ENCODE measurements at places on chromosomes 12 and 14. TPM values are rescaled to one million over a fixed set of nuclear protein-coding genes. Genes with fewer than 3 reads are reported as not detected.

- no peak for DNase-seq
Observed at GRCh38 chr14:69152902-69153151, at the start of gene DCAF5. Gene DCAF5 (minus strand): TSS chr14:69153119. CDS start chr14:69152978, 141 bp downstream.

GRCh38 chr14:62102349-62102725 lies 340.1 kb downstream of the SNAPC1 start:
- no peak for DNase-seq

DNA sequence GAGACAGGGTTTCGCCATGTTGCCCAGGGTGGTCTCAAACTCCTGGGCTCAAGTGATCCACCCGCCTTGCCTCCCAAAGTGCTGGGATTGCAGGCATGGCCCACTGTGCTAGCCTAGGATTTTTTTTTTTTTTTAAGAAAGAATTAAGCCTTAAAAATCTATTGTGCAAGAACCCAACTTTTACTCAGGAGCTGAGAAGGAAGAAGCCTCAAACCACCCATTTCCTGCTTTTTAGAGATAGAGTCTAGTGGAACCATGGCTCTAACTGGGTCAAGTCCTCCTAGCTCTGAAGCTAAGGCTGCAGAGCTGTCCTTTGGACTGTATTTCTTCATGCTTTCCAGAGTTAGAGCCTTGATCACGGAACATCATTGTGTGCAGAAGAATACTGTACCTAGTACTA lies 1.3 kb upstream of the TSFM start:
- no peak for DNase-seq

The AP5M1 gene
- 34.1 TPM for polyA plus RNA-seq
